ENCODE measurements at places on chromosomes 6 and 20.
A peak's percentile ranks its signal among the peaks of the same experiment; 100 is the strongest.

GRCh38 chr20:56592817-56593216 is 36.3 kb upstream of the TFAP2C start:
- no peak for DNase-seq

DNA sequence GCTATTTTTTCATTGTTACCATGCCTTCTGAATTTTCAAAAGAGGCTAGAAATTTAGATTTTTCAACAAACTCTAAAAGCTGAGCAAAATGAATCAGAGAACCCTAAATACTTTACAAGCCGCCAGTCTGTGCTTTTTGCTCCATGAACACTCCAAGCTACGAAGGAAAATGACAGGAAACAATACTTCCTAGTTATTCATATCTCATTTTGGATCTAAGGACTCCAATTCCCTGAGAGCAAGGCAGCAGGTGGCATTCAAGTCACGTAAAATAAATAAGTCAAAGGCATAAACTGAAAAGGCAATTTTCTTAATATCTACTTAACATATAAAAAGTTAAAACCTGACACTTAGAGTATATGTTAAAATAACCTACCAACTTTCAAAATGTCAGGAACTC is 50.6 kb downstream of the PDSS2 start:
- no peak for DNase-seq

DNA sequence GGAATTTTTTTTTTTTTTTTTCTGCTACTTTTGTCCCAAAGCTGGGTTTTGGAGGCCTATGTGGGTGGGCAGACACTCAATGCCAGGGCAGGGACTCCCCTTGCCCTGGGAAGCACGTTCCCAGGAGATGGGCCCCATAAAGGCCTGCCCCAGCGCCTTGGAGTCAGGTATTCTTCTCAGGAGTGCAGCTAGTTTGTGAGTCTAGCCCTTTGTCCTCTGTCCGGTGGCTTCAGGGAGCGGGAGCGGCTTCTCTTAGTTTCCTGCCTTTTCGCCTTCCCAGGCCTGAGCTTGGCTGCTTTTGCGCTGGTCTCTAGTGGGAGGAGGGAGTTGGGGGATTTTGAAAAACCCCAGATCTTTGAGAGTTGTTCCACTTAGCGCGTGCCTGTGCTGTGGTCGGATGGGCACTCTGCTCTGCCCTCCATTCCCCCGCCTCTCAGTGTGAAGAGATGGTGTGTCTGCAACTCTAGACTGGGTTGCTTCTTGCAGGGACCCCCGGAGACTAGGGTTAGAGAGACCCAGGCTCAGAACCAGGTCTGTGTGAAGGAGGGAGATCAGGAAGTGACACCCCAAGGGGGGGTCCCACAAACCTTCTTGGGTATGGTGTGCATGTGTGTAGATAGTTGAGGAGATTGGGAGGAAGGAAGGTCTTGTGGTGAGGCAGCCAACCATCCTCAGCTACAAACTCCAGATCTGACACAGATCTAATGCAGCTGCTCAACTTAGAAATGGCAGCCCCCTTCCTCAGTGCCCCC is 1.3 kb downstream of the PLCG1 start:
- DNase-seq: no peak

DNA sequence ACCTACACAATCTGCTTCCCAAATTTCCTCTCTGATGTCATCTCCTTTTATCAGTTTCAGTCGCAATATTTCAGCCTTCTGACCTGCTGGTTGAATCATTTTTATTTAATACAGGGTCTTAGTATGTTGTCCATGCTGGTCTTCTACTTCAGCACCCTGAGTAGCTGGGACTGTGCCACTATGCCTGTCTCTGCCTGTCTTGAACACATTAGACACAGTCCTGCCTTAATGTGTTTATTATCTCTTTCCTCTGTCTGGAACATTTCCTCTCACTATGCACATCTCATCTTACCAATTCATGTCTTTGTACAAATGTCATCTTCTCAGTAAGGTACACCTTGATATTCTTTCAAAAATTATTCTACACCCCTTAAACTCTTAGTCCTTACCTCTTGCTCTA is 106.5 kb downstream of the THEMIS start:
- no peak for DNase-seq

- no peak for DNase-seq
Observed at GRCh38 chr6:125486881-125487280, 185.1 kb upstream of the HDDC2 start.

DNA sequence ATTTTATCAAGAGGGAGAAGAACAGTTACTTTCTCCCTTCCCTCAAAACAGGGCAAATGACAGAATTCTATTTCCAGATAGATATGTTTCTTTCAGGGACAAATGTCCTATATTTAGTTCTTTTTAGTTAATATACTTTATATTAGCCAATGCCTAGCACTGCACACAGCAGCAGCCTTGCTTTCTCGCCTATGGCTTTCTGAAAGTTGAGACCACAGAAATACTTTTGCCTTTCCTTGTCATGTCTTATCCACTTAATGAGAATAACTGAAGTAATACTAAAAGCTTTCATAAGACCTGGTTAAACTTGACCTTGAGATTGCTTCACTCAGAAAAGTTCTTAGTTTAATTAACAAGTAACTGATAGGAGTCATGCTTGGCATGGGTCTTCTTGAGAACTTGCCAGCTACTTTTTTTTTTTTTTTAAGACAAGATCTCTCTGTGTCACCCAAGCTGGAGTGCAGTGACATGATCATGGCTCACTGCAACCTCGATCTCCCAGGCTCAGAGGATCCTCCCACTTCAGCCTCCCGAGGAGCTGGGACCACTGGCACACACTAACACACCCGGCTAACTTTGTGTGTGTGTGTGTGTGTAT is 159.3 kb downstream of the CDKAL1 start:
- DNase-seq: no peak

DNA sequence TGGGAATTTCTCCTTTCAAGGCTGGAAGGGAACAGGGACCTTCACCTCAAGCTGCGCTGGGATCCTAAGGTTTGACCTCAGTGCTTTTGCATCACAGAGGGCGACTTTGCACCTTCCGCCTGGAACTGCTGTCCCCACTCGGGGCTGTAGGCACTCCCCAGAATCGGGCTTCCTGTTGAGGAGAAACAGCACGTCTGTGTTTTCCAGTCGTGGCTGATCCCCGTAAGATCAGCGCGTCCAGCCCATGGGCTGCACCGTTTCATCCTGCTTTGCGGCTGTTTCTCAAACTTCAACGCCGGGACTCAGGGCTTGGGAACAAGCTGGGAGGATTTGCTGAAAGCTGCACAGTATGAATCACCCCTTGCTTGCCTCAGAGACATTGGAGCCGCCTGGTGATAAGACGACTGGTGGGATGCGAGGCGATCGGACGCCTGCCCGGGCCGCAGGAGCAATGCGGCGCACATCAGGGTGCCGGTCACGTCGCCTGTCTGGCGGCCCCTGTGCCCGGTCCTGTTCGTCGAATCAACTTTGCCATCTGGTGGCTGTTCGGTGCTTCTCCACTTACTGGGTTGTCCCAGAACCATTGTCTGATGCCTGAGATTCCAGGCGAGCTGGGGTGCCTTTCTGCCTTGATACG is 53.6 kb upstream of the FRMD1 start:
- DNase-seq: peak; percentile 18

DNA sequence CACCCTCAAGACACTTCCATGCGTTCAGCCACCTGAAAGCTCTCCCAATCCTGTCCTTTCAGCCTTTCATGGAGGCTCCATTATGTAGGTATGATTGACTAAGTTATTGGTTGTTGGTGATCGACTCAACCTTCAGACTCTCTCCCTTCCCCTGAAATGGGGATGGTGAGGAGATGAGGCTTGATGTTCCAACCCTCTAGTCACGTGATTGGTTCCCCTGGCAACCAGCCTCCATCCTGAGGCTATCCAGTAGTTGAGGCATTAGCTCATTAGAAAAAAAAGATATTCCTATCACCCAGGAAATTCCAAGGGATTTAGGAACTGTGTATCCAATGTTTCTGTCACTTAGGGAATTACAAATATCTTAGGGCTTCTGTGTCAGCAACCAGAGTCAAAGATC is 426.6 kb downstream of the PKHD1 start:
- no peak for DNase-seq

- no peak for DNase-seq
Observed at GRCh38 chr20:35579196-35579595, 36.4 kb upstream of the SPAG4 start.

- no peak for DNase-seq
Observed at GRCh38 chr6:157200117-157200516, 123.2 kb downstream of the TMEM242 start.

- no peak for DNase-seq
Observed at GRCh38 chr20:62367633-62368391, 700 bp upstream of the LAMA5 start.

- no peak for DNase-seq
Observed at GRCh38 chr6:110044096-110044495, 66.0 kb downstream of the GPR6 start.

DNA sequence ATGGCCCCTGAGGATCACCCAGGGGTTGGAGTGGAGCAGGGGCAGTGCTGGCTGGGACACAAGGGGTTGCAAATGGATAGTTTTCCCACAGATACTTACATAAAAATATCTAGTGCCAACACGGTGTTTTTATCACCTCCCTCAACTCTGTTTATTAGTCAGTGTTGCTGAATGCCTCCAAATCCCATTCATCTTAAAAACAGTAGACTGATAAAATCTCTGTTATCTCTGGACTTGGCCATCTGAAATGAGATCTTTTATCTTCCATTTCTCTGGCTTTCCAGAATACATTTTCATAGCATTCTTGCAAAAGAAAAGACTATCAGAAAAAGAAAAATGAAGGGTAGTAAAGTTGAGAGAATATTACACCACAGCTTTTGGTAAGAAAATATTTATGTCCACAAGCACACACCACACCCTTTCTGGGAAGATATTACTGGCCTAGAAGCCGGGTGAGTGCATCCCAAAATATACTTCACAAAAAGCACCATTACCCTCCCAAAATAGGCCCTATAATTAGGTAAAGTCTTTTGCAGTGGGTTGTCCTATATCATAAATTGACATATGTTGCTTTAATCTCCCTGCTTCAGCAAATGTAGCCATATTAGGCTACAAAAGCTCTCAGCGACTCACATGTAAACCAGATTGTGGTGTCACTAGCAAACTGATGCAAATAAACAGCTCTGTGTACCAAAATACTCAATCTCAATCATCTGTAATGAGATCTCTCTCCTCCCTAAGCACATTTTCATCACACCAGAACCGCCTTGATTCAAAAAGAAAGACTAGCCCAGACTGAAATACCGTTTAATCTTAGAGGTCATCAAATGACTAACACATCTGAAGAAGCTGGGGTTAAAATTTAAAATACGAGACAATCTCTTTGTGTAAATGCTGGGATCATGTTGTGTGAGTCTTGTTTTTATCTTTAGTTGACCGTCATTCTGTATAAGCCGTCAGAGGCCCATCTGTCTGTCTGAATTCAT is 96.7 kb downstream of the FYN start:
- DNase-seq: no peak

GRCh38 chr6:35312807-35313206 is 15.2 kb downstream of the DEF6 start:
- no peak for DNase-seq

- DNase-seq: no peak
Observed at GRCh38 chr6:246352-246751, 45.9 kb upstream of the DUSP22 start.

DNA sequence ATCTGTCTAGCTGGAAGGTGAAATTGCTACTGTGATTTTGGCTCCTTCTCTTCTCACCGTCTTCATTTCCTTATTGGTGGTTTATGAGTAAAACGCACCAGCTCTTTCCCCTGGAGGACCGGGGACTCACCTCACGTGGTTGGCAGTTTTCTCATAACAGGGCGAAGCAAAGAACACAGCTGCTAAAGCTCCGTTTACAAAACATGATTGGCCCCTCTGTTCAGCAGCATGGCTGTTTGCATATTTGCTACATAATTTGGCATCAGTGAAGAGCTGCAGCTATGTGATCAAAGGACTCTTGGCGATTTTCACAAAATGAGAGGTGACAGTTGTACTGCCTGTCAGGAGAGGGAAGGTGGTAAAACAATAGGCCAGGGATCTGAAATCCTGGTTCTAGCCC is 20.5 kb upstream of the TMEM181 start:
- peak; percentile 24 for DNase-seq

DNA sequence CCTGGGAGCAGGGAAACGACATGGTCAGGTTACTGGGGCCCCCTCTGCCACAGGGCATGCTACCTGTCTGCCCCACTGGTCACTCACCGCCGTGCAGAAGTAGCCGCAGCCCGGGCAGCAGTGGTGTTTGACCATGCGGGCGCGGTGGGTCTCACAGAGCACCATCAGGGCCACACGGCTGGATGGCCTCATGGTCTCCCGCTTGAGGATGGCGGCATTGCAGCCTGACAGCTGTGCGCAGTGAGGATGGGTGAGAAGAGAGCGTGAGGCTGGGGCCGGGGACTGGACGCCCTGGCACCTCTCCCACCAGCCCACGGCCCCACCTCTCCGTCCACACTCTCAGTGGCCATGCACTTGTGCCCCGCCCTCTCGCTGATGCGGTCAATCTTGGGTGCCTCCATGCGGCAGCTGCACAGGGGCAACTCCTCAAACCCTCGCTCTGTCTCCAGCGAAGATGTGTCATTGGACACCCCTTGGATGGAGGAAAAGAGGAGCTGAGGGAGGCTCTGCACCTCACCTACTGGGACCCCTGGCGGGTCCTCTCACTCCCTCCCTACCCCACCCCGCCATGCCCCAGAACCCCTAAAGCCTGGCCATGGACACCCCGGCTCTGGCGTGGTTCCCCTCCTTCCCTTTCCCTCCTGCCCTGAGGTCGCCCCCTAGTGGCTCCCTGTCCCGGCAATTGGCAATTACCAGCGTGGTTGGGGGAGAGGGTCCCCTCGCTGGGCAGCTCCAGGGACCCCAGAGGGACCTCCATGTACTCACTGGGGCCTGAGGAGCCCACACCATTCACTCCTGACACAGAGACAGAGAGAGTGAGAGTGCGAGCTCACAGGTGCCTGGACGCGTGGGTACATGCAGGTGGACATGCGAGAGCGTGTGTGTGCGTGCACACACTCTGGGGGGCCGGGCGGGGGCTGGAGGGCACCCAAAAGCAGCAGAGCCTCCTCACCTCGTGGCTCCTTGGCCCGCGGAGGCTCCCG is 8.9 kb downstream of the EHMT2 start:
- DNase-seq: no peak

- DNase-seq: no peak
Observed at GRCh38 chr20:47024461-47024937, 129.9 kb downstream of the EYA2 start.

Data from SJSA1 (cell line).